Fibroblast of the conjunctiva (primary cell): ENCODE measurements at places on chromosomes 5 and 9.

DNA sequence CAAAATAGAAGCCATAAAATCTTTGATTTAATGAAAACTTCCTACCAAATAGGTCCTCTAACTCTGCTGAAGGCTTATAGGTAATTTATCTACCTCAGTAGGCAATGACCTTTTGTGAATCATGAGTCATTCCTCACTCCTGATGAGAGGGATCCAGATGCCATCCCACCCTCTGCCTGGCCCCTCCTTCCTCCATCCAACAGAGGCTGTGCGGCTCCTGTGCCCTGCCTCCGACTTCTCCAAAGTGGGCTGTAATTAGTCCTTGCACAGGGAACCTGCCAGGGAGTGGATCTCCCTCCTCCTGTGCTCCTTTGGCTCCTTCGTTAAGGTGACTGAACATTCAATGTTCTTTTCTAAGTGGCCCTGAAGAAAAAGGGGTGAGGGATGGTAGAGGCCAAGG lies 213.9 kb upstream of the TBCA start:
- DNase-seq, result no peak

DNA sequence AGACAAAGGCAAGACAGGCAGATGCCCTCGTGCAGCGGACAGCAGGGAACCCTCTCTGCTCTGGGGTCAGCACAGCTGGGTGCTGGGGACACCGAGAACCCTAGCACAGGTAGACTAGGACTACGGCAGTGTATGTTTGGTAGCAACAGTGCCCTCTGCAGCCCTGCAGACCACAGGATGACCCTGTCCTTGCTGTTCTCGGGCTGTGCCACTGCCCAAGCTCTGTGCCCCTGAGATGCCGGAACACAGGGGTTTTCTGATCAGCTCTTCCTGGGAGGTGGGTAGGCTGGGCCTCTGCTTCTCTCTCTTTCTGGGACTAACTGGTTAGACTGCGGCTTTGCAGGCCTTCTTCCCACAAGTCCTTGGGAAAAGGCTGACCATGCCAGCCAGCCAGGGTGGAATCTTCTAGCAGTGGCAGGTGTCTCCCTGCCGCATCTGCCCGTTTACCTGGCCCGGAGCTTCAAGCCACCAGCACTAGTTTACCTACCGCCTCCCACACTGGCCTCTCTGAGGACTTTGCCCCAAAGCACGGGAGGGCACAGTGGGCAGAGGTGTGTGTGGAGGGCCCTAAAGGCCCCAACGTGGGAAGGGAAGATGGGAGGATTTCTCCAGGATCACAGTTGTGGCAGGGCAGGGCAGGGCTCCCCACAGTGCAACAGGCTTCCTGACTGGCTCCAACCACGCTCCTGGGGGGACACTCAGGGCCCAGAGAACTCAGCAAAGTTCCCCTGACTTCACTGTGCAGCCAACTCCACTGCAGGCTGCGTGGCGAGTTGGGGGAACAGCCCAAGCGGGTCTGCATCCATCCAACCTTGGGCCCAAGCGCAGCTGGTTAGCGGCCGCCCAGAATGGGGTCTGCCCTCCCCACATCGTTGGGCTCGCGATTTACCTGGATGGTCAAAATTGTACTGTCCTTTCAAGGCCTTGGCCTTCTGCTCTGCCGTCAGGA lies 1.2 kb downstream of the UCK1 start:
- no peak for DNase-seq

GRCh38 chr5:71782771-71783770 lies 64.0 kb downstream of the CARTPT start:
- DNase-seq, result peak; percentile 64

DNA sequence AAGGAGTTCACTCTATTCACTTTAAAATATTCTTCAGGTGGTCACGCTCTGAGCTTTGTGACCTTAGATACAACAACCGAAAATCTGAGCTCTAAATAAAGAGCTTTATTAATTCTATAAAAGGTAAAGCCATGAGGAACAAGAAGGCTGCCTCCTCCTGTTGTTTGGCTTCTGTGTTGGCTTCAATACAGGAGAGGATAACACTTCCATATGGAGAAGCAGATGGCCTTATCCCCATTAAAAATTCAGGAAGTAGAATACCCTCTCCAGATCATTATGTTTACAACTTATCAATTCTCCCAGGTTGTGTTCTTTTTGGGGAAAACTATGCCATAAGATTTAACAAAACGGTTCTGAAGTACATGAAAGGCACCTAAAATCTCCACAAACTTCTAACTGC lies 128.4 kb downstream of the TTC39B start:
- DNase-seq, result no peak

GRCh38 chr9:92728831-92729734 lies 35.5 kb downstream of the BICD2 start:
- no peak for DNase-seq

DNA sequence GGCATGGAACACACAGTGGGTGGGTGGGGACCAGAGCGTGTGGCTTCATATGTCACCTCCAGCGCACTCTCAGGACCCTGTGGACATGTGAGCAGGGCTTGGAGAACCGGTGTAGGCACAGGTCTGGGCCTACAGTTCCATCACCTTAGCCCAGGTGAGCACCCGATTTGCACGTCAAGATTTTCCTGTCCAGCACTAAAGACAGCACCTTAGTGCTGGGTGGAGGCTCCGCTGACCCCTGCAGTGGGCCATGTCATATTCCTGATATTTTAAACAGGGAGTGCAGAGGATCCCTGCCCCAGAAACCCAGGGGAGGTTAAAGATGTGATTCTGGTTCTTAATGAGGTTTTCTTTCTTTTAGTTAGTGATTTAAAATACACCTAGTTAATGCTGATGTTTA lies 356.0 kb upstream of the IRX4 start:
- DNase-seq, result no peak

DNA sequence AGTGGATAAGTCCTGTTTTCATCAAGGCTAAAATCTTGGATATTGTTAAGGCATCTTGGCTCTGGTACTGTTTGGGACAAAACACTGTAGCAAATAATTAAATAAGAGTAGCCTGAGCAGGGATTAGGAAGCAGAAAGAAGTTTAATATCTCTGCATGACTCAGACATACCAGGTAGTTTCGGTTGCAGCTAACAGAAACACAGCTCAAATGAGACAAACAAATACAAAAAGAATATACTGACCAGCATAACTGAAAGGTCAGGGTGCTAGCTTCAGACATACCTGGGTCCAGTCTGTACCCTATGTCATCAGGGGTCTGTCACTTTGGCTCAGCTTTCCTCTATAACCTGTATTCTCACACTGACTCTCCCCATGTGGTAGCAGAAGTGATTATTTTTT lies 156.4 kb upstream of the MAP3K1 start:
- no peak for DNase-seq
